Epithelial cell of esophagus (primary cell): ENCODE measurements at places on chromosomes 12 and 14.

GRCh38 chr14:89292579-89293313, 124.3 kb downstream of the FOXN3 start:
- DNase-seq: no peak

DNA sequence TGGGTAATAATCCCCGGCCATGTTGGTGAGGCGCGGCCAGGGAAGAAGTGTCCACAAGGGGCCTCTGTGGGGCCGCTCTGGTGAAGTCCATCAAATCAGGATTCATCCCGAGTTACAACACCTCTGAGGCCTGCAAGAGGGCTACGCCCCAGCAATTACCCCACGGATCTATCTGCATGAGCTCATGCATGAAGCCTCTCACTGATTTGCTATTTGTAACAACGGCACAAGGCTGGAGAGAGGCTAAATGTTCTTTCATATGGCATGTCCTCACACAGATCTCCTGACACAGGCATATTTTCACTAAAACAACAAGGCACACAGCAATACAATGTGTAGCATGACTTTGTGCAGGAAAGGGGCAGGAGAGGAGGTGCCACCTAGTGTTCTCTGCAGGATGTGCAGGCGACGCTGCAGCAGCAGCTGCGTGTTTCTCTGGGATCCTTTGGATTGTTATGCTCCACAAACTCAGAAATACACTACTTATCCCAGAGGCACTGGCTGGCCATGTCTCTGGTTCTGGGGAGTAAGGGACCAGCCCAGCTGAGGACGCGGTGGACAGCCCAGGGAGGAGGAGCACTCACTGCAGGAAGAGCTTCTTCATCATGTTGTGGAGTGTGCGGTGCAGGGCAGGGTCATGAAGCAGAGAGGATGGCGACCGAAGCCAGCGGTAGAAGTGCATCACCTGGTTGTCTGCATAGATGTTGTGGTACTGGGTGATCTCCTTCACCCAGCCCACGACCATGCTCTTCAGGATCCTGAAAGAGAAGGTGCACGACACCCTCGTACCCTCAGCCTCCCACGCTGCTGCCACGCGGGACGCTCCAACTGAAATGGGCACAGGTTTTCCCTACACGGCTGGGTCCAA, 20.2 kb downstream of the P2RX2 start:
- peak; percentile 54 for DNase-seq

GRCh38 chr12:52395761-52396434, 10.2 kb downstream of the KRT82 start:
- DNase-seq: peak; percentile 57

GRCh38 chr12:65632131-65632855, 192.0 kb upstream of the HMGA2 start:
- peak; percentile 64 for DNase-seq

DNA sequence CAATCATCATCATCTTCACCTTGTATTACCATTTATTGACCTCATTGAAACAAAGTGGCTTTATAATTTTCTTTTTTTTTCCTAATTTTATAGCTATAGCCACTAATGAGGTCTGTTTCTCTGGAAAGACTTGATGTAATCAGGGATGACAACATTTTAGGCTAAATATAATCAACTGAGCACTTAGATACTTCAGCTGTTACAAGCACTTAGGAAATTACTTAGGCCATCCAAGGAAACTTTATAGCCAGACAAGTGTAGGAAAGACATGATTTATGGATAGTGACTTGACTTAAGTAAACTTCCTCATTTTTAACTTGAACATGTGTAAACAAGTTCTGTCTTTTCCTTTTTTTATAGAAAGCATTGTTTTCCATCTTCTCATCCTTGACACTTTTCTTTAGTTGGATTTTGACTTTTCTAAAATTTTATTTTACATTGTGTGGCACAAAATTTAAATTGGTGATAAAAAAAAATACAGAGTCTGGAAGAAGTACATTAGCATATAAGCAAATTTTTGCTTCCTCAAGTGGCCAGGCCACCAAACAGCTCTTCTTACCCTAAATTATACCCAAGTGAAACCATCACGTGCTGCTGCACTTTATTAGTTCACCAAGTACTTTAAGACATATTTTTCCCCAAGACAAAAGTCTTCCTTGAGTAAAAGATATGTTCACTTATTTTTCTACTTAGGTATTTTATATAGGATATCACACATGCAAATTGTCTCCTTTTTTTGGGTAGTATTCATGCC, 15.1 kb downstream of the CPNE8 start:
- peak; percentile 53 for DNase-seq

DNA sequence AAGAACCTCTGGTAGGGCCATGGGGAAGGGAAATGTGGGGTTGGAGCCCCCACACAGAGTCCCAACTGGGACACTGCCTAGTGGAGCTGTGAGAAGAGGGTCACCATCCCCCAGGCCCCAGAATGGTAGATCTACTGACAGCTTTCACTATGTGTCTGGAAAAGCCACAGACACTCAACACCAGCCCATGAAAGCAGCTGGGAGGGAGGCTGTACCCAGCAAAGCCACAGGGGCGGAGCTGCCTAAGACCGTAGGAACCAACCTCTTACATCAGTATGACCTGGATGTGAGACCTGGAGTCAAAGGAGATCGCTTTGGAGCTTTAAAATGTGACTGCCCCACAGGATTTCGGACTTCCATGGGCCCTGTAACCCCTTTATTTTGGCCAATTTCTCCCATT, 97.8 kb downstream of the HMGA2 start:
- no peak for DNase-seq

DNA sequence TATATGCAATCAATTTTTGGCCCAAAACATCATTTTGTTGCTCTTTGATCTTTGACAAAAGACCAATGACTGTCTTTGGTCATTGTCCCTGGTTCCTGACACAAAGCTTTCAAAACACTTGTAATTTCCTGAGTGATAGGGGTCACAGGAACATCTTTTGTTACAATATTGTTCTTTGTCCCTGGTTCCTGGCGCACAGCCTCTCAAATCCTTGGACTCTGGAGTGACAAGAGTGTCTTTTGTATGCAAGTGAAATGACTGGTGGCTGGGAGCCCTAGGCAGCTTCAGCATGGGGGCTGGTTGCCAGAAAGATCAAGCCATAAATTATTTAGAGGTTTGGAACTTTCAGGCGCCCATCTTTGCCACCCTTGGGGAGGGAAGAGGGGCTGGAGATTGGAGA, 53.9 kb downstream of the DNAH10 start:
- DNase-seq: no peak

DNA sequence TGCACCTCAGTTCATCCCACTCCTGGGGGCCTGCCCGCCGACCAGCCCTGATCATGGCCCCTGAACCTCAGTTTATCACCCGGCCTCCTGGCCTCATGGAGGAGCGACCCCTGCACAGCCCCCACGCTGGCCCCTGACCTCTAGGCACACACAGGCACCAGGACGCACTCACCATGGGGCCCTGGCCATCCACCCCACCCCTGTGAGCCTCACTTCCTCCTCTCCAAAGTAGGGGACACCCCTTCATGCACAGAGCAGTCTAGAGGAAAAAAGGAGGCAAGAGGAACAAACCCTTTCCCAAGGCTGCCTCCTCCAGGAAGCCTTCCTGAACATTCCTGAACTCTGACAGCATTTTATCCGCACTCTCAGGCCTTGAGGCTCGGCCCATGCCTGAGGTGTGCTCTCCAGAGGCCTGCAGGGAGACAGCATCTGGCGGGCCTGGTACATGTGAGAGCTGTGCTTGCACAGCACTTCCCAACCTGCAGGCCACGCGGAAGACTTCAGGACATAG, 39.4 kb downstream of the CCNK start:
- DNase-seq: no peak

DNA sequence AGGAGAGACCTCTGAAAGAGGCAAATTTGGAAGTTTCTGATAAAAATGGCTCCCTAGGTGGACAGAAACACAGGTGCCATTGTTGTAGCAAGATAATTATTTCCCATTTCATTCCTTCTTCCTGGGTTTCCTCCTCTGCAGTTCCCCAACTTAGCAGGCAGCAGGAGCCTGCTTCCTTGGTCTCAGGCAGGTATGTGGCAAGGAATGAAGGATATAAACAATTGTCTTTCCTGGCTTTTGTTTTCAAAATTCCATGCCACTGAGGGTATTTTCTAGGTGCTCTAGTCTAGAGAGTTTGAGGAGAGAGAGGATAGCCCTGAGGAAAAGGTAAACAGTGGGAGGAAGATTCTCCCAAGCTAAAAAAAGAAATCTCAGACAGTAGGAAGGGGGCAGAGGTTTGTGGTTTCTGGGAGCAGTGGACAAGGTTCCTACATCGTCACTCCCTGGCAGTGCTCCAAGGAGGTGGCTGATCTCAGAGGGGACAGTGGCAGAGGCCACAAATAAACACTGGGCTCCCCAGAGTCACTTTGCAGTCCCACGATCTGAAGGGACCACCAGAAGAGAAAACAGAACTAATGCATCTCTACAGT, 82.6 kb upstream of the IGF1 start:
- no peak for DNase-seq

- peak; percentile 6 for DNase-seq
These were observed 71.5 kb downstream of the BRMS1L start for GRCh38 chr14:35897616-35898111.

- DNase-seq: no peak
These were observed 359.1 kb downstream of the SLC6A15 start for GRCh38 chr12:84553331-84554117.

- peak; percentile 85 for DNase-seq
These were observed 85.7 kb downstream of the BTG1 start for GRCh38 chr12:92059960-92060359.

DNA sequence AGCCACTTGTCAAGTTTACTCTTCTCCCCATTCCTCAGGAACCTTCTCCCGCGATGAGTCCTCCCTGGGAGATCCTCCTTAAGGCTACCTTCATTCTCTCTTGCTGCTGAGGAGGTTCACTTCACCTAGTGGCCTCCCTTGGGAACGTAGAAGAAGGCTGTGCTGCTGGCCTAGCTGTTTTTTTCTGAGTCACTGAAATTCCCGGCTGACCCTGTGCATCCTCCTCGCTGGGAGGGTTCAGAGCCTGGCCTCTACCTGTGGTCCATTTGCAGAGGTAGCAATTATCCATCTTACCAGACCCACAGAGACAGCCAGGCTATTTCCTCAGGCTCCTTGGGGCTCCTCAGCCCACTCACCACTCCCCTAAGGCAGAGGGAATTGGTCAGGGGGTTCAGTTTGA, 4.6 kb downstream of the KRT82 start:
- peak; percentile 17 for DNase-seq

GRCh38 chr12:89135976-89136634, 216.2 kb downstream of the DUSP6 start:
- DNase-seq: peak; percentile 82

GRCh38 chr12:11762723-11763326, 113.4 kb downstream of the ETV6 start:
- DNase-seq: no peak

DNA sequence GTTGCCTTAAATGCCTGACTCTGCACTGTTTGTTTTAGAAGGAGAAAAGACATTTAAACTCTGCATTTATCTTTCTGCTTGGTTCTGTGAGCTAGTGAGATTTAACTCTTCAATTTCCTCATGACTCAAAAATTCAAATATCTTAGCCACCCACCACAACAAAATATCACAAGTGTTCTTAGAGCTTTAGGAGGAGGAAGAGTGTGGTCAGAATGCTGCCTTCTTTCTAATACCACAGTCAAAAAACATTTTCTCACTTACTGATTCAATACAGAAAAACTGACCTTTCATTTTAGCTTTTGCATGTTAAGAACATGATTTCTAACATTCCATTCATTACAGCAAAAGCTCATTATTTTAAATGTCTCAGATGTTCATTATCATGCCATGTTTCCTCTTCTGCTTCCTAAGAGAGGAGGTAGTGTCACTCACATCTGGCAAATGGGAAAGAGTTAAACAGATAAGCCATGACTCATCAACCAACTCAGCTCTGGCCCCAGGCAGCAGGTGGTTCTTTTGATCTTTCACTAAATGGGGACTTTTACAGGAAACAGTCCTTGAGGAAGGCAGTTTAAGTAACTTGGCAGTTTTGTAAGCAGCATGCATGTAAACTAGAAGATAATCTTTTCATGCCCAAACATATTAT, 56.4 kb upstream of the RNU6-8 start:
- DNase-seq: peak; percentile 88

DNA sequence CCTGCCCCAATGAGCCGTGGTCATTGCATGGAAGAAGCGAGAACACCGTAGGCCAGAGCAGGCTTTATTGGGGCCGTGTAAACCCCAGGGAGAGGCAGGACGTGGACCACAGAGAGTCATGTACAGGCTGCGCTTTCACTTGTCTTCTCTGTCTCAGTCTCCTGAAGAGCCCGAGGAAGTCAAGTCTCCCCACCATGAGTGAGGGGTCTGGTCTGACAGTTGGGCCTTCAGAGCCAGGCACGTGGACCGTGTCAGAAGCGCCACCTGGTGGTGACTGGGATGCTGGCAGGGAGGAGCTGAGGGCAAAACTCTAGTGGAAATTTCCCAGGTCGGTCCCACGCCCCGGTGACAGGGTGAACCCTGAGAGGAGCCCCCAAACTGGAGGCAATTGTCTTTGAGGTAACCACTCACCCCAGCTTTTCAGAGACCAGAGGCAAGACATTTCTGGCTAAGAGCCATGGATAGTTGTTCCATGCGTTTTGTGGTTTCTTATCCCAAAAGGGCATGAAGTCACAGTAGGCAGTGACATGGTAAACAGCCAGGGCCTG, 17.4 kb downstream of the RPS6KL1 start:
- DNase-seq: peak; percentile 47

- DNase-seq: peak; percentile 94
These were observed 887.0 kb downstream of the TMTC2 start for GRCh38 chr12:83573671-83574070.

DNA sequence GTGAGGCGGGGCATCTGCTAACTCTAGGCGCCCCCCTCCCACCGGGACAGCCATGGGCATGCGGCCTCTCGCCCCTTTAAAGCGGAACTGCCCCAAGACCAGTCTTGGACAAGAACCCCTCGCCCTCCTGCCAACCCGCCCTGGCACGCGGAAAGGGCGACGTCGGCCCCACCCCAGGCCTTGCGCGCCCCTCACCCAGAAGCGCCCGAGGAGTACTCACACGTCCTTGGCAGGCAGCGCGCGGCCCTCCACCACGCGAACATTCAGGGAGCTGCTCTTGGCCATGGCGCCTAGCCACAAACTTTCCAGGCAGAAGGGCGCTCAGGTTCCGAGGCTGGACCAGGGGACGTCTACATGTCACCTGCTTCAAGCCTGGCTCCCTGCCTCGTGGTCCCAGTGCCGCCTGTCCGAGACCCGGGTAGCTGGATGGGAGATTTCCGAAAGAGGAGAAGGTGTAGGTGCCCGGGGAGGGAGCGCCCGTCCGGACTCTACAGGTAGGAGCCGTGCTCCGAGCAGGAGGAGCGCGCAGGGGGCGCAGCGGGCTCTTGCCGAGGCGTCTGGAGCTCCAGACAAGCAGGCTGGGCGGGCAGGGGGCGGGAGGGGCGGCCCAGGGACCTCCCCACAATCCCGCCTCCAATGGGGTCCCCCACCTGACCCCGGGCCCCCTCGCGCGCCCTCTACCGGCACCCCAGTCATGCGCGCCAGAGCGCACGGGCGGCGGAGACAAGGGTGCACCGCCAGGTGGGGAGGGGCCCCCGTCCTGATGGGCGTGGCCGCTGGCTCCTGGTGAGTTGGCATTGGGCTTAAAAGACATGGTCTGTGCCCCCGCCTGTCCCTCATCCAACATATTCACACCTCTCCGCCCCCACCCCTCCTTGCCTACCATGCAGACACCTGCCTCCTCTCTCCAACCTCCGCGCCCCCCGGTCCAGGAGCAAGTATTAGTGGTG, at the start of gene RASAL1:
Gene RASAL1, minus strand, starts transcription at position 584 of the 950 bp plus-strand sequence. Its CDS starts 299 bp downstream, at position 285.
- peak; percentile 55 for DNase-seq
